ENCODE measurements at places on chromosomes 13 and 19.

DNA sequence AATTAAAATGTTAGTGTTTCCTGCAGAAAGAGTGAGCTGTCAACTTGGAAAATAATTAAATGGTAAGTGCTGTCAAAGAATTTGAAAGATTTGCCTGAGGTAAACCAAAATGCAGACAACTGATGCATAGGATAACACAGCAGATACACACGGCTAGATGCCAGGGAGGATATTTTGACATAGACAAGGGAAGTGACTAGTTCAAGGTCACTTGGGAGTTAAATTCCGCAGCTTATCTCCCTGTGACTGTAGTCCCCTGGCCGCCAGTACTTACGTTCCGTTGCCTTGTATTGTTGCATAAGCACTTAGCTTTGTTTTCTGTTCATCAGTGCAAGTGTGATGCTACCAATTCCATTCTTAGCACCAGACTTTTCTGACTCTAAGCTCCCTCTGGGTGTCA lies 247.3 kb upstream of the MAB21L1 start:
- no peak for DNase-seq

DNA sequence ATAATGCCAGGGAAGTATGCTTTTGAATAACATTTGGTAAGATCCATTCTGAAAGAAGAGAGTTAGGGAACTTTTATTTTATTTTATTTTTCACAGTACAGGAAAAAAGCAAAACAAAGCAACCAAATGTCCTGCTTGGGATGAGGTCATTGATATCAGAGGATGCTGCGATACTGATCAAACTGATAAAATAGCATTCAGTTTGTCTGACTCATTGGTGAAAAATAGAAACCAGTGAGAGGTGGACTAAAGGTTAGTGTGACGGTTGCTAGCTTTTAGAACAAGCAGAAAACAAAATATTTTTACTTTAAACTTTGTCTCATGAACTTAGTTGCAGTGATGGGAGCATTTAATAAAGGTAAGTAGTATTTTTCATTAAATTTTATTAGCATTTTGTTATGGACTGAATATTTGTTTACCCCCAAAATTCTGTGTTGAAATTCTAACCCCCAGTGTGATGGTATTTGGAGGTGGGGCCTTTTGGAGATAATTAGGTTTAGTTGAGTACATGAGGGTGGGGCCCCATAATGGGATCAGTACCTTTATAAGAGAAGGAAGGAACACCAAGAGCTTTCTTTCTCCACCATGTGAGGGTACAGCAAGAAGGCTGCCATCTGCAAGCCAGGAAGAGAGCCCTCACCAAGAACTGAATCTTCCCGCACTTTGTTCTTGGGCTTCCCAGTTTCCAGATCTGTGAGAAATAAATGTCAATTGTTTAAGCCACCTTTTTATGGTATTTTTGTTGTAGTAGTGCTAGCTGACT lies 37.3 kb downstream of the ITGBL1 start:
- no peak for DNase-seq

GRCh38 chr19:42488783-42489521 lies 39.3 kb downstream of the CEACAM1 start:
- DNase-seq: no peak

- no peak for DNase-seq
These were observed 17.6 kb downstream of the FOXO1 start for GRCh38 chr13:40648841-40649240.

DNA sequence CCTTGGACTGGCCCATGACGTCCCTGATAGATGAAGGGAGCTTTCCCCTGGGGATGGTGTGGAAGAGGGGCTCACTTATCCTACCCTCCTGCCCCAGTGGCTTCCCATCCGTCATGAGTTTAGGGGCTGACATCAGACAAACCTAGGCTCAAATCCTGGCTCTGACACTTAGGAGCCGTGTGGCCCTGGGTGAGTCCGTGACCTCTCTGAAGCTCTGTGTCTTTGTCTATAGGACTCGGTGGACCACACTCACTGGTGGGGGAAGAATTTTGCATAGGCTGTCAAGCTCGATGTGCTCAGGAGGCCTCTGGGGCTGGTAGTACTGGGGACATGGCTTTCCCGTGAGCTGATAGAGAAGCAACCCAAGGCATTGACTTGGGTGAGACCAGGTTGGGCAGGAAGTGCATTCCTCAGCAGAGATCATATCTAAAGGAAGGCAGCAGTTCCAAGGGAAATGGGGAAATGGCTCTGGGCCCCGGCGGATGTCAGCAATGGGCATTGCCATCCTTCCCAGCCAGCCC lies 17.4 kb upstream of the AP1M2 start:
- no peak for DNase-seq

DNA sequence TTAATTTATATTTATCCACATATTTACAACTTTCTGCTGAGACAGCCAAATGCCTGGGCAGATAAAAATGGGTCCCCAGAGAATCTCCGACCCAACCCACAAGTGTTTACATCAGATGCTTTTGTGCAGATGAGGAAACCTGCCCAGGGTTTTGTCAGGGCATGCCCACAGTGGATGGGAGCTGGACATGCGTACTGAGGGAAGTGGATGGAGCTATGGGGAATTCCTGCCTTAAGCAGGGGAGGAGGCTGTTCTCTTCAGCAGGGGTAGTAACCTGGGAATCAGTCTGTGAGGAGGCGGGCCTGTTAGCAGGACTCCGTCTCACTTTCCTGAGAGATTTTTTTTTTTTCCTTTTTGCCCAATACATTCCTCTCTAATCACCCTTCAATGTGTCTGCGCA lies 122.9 kb downstream of the RFC3 start:
- no peak for DNase-seq

- DNase-seq: no peak
These were observed 816.9 kb upstream of the SLC10A2 start for GRCh38 chr13:103883164-103883563.

GRCh38 chr19:43754503-43755255 lies at the start of gene SMG9:
TSS of gene SMG9 (minus strand) at chr19:43754962. CDS start at chr19:43750741, 4,221 bp downstream.
- DNase-seq: peak; percentile 93

DNA sequence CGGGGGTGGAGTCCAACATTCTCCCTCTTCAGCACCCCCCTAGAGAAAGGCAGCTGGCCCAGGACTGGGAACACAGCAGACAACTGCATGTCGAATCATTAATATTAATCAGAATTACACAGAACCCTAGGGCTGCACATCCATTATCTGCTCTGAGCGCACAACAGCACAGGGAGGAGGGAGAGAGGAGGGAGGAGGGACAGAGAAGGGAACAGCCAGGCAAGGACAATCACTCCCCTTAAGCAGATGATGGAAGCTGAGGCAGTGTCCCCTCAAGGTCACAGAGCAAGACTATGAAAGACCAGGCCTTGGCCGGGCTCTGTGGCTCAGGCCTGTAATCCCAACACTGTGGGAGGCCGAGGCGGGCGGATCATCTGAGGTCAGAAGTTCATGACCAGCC lies 25.7 kb downstream of the TLE6 start:
- DNase-seq: no peak

GRCh38 chr19:38308006-38308766 lies 4.1 kb downstream of the C19orf33 start:
- no peak for DNase-seq

DNA sequence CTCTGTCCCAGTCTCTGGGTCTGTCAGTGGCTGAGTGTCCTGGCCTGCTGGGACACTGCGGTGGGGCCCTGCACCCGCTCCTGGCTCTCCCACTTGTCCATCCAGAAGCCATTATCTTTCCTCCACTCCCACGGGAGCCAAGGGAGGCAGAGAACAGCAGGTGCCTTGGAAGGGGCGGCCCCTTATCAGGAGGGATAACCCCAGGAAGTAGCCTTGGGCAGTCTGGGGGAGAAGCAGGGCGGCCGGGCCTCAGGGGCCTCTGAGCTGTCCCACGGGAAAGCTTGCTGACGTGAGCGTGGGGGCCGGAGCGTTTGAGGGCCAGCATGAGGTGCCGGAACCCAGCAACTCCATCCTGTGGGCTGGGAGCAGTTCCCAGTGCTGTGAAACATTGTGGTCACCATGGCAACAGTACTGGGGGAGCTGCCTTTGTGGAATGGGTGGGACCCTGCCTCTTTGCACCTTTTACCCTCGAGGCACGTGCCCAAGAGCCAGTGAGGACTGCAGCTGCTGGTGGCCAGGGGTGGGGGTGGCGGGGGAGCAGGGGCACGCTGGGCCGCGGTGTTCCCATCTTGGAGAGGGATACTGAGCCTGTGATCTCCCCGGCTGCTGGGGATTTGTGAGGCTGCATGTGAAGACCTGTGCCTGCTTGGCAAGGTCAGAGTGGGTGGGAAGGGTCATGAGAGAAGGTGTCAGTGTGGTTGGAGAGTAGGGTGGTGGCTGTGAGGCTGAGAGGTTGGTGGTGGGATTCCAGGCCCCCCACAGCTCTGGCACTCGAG lies 20.9 kb downstream of the KLHL26 start:
- no peak for DNase-seq

GRCh38 chr13:20073775-20074174 lies 87.1 kb downstream of the GJA3 start:
- no peak for DNase-seq

- no peak for DNase-seq
These were observed 60.4 kb downstream of the MYO9B start for GRCh38 chr19:17136021-17136420.

DNA sequence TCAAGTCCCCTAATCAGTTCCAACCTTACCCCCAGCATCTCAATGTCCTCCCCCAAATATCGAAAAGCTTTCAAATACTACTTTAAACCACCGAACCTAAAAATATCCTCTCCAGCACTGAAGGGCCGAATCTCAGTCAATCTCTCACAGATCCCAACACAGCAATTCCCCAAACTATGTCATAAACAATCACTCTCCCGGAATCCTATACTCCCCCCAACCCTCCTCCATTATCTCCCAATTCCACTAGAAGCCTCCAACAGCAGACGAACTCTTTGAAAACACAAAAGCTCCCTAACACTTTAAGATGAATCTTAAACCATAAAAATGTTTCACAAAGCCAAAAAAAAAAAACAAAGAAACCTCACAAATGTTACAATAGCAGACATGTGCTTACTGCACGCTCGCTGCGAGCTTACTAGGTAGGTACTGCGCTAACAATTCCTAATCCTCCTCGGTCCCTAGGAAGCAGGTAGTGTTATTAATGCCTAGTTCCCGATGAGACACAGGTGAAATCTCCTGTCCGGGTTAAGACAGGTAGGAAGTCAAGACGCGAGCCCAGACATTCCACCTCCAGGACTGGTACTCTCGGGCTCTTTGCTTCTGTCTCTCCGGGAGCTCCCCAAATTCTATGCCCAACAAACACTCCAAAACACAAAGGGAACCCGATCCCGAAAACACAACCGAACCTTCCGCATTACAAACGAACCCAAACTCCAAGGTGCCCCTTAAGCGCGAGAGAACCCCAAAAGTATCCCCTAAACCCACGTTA lies 14.2 kb downstream of the FBXO46 start:
- no peak for DNase-seq

DNA sequence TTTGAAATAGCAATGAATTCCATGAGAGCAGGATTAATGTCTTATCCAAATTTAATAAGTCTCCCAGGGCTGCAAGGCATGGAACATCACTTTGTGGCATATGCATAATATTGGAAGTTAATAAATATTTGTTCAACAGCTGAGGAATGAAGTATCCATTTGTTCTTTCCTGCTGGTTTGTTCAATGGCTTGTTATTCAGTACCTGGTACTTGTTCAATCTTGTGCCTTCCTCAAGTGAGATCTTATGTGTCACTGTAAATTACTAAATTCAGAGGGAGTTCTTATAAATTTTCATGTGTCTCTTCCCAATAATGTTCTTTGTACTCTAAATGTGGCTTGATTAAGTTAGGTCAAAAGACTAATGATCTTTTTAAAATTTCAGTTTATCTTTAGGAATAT lies 1105.5 kb upstream of the SPRY2 start:
- no peak for DNase-seq

DNA sequence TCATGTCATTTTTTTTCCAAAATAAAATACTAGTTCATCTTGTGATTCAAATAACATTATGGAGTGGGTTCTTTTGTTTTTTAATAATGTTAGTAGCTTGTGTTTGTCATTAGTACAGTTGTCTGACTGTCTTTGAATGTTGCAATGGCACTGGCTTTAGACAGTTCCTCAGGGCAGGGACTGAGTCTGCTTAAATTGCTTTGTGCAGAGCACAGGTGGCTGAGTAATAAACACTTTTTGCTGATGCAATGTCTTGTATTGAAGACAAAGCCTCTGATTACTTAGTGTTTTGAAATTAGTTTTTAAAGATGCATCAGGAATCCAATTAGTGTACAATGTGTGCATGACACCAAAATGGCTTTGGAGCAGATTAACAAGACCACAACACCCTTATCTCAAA lies 88.7 kb upstream of the PCDH9 start:
- DNase-seq: no peak

- DNase-seq: no peak
These were observed 40.9 kb upstream of the UFM1 start for GRCh38 chr13:38308736-38309135.

DNA sequence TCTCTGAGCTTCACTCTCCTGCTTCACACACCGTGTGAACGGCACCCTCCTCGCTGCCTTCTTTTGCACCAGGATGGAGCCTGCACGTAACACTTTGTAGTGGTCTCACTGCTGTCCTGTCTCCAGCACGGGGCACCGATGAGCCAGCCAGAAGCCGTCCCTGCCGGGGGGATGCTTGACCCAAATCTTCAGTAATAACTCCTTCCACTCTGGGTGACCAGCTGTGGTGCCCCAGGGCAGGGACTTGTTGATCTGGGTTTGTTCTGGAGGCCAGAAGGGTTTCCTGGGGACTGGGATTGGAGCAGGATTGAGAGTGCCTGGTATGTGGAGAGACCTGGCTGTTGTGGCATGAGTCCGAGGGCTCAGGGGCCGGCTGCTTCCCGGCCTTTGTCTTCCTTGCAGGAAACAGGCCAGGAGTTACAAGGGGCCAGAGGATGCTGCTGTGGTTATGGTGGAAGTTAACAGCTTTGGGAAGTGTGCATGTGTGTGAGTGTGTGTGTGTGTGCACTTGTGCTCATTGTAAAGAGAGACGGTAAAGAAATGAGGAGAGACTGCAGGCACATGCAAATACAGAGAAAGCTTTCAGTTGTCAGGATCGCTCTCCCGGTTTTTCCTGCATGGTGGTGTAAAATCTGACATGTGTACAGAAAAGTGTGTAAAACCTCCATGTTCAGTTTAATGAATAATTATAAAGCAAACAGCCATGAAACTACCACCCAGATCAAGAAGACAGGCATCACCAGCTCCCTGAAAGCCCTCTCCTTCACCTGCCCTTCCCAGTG lies 18.9 kb downstream of the PAK4 start:
- DNase-seq: no peak

DNA sequence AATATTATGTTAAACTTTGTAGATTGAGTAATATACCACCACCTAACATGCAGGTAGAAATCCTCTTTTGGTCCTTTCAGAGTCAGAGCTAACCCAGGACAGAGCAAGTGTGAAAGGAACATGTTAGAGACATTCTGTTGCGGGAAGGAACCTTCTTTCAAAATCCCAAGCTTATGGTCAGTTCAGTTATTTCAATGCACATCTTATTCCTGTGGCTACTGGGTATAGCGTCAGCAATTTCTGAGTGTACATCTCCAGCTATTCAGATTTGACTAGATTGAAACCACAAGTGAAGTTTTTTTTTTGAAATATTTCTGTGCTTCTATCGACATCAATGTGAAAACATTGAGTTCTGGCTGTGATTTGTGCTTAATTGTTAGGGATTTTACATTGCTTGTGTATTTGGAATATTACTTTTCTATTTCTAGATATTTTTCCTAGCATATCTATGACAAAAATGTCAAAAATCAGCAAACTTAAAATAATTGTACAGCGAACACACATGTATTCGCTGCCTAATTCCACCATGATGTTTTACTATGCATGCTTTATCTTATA lies 165.3 kb downstream of the LMO7 start:
- DNase-seq: no peak

- no peak for DNase-seq
These were observed 1.5 kb upstream of the ZNF347 start for GRCh38 chr19:53160350-53160749.

- no peak for DNase-seq
These were observed 1.2 kb upstream of the GRAMD1A start for GRCh38 chr19:34998777-34999497.

GRCh38 chr13:101978552-101979315 lies 423.1 kb downstream of the FGF14 start:
- DNase-seq: no peak
